ENCODE measurements at places on chromosomes 12 and 14.

GRCh38 chr14:38405851-38406635 is 150.2 kb upstream of the CLEC14A start:
- no peak for DNase-seq

DNA sequence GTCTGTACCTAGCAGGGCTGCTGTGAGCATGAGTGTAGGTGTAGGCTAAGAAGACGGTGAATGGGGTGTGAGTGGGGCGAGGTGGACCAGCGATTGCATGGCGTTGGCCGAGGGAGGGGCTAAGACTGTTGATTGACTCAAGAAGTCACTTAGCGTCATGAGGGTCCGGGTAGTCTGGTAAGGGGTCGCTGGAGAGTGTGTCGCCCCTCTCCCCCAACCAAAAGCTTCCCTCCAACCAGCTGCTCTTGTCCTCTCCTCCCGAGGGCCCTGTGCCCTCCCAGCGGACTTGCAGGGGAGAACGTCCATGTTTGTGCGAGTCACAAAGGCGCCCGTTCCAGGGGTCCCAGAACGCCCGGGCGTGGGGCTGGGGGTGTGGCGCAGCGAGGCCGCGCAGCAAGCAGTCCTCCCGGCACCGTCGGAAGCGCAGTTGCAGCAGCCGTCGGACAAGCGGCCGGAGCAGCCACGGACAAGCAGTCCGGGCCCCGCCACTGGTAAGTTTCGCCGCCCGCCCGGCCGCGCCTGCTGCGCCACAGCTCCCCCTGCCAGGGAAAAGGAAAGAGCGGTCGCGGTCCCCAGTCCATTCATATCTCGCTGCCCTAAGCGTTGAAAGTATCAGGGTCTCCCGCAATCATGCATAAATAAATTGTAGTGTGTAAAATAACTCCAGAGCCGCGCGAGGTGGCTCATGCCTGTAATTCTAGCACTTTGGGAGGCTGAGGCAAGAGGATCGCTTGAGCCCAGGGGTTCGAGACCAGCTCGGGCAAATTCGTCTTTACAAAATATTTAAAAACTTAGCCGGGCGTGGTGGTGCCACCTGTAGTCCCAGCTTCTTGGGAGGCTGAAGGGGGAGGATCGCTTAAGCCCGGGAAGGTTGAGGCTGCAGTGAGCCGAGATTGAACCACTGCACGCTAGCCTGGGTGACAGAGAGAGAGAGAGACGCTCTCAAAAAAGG is at the start of gene CCDC63:
TSS of gene CCDC63 (plus strand) at position 373 of the 952 bp plus-strand sequence. CDS start 5,968 bp downstream, outside the sequence.
- DNase-seq, result peak; percentile 40

GRCh38 chr12:18492372-18493025 is 231.2 kb downstream of the PIK3C2G start:
- DNase-seq, result no peak

GRCh38 chr14:89384023-89384422 is 33.0 kb downstream of the FOXN3 start:
- DNase-seq, result peak; percentile 54

DNA sequence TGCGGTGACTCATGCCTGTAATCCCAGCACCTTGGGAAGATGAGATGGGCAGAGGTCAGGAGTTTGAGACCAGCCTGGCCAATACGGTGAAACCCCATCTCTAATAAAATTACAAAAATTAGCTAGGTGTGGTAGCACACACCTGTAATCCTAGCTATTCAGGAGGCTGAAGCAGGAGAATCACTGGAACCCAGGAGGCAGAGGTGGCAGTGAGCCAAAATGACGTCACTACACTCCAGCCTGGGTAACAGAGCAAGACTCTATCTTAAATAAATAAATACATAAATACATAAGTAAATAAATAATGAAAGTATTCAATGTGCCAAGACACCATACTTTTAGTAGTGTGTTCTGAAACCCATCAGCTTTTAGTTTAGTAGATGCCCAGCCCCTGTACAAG is 308.1 kb upstream of the FLRT2 start:
- no peak for DNase-seq

DNA sequence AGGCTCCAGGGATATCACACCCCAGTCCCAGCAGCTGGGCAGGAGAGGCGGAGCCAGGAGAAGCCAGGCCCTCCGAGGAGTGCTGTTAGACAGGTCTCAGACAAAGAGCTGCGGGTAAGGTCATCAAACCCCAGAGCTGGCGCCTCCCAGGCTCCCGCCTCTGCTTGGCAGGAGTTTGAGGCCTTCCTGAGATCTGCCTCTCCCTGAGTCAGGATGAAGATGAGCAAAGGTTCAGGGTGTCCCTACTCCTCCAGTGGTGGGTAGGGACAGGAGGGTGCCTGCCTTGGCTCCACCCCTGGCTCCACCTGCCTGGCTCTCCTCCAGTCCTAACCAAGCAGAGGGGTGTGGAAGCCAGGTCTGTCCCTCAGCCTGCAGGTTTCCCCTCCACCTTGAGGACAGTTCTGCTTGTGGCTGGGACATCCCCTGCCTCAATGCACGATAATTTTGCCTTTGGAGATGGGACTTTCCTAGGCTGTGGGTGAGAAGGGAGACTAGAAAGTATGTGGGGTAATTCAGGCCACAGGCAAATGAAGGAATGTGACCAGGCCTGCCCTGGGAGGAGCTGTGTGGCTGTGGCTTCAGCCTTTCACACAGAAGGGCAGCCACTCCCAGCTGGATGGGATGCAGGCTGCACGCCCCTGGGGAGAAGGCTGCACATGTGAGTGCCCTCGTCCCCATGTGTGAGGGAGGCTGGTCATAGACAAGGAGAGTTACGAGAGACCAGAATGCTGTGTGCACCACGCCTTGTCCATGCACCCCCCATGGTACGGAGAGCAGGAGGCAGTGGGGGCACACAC is 2.2 kb downstream of the PLEKHG6 start:
- DNase-seq, result no peak

DNA sequence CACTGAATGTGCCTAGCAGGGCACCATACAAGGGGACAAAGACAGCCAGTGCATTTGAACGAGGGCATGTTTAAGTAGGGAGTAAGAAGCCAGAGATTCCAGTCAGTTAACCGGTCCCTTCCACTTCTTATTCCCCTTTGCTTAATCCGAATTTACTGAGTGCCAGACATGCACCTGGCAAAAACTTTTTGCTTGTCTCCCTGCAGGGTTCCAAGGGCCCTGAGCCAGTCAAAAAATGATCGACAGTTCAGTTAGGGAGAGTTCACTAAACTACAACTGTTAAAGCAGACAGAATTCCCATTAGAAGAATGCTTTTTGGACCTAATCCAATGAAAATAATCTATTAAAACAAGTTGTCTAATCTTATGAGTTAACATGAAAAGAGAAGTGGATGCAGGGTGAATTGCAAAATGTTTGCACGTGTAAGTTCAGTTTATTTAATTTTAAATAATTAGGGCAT is 193.8 kb downstream of the TMTC2 start:
- DNase-seq, result no peak

GRCh38 chr14:104542871-104543830 is 36.4 kb upstream of the C14orf180 start:
- DNase-seq, result no peak

GRCh38 chr14:67285876-67286452 is 44.7 kb downstream of the PALS1 start:
- no peak for DNase-seq

- DNase-seq, result no peak
These were observed 1.5 kb downstream of the ITPK1 start for GRCh38 chr14:93114068-93114710.

DNA sequence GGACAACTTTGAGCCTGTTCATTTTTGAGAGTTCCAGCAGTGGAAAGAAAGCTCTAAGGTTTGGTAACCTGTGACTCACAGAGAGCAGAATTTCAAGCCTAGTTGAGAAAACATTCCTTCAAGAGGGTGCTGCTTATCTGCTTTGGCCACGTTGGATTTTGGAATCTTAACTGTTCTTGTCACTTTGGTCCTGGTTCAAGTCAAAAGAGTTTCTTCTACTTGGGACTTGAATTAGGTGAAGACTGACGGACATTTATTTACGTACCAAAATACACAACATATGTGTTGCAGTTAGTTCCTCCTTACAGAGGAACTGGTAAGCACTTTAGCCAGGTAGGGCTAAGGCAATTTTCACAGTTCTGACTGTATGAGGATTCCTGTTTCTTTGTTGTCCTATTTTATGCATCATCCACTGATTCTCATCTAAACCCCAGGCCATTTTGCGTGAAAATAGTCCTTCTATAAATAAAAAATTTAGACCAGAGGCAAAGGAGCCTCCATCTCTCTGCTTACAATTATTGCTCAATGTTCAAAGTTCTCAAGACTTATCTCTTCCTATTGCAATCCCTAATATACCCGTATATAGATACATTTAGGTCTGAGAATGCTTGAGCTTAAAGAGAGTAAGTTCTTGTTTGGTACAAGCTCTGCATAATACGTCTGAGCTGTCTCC is 580.9 kb downstream of the DIO2 start:
- DNase-seq, result no peak

DNA sequence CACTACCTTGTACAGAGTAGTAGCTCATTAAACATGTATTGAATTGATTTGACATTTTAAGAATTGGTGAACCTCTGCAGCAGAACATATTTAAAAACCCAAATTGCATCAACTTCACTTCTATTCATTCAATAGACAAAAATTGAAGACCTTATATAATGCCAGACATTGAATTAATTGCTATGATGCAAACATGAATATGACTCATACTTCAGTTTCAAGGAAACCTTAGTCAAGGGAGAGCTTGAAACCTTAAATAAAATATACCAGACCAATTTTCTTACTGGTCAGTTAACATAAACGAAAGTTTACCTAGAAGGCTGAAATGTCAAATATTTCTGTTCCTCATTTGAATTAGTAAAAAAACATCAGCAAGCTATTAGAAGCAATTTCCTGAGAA is 5.0 kb upstream of the MGAT4C start:
- DNase-seq, result no peak

GRCh38 chr12:128790653-128791373 is 32.9 kb downstream of the SLC15A4 start:
- DNase-seq, result no peak

GRCh38 chr12:47022296-47022695 is 57.1 kb upstream of the PCED1B start:
- DNase-seq, result no peak

GRCh38 chr14:69980457-69981425 is 101.5 kb downstream of the SMOC1 start:
- no peak for DNase-seq

DNA sequence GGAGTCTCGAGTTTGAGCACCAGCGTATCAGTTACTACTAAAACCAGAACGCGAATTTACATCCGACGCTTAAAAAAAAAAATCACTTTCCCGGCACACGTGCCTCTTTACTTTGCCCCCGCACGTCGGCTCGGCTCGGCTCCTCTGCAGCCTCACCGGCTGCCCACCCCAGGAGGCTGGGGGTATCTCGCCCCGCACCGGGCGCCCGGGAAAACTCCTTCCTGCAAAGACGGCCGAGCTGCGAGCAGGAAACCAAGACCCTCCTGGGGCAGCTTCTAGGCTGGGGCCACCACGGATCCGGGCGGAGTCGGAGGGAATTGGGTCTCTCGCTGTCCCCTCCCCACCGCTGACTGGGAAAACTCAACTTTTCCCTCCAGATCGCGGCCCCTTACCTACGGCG is 610 bp downstream of the VSIG10 start:
- no peak for DNase-seq

- no peak for DNase-seq
These were observed 84.9 kb upstream of the EVL start for GRCh38 chr14:99980299-99980698.

GRCh38 chr14:33357225-33358010 is 418.7 kb downstream of the NPAS3 start:
- no peak for DNase-seq

DNA sequence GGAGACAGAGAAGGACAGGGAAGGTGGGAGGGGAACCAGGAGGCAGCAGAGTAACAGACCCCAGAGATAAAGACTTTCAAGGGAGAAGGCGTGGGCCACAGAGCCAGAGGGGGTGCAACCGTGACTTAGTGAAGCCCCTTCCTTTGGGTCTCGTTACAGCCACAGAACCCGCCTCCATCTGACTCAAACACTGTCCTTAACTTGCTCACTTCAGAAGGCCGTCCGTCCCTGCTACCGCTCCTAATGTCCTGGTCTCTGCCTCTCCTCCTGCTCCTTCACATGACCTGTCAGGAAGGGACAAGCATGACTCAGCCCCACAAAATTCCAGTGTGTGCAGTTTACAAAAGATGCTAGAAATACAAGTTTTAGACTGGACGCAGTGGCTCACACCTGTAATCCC is 18.0 kb downstream of the RIMBP2 start:
- no peak for DNase-seq

DNA sequence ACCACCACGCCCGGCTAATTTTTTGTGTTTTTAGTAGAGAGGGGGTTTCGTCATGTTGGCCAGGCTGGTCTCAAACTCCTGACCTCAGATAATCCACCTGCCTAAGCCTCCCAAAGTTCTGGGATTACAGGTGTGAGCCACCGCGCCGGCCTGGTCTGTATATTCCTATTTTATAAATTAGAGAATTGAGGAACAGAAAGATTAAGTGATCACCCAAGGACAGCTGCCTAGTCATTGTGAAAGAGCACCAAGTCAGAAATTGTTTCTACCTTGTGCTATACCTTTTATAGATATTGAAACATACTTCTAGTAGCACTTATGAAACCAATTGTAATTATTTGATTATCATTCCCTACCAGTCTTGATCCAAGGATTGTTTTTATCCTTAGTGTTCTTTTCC is 1.9 kb downstream of the KNTC1 start:
- DNase-seq, result no peak

GRCh38 chr14:80930095-80930494 is 11.4 kb downstream of the CEP128 start:
- DNase-seq, result no peak

DNA sequence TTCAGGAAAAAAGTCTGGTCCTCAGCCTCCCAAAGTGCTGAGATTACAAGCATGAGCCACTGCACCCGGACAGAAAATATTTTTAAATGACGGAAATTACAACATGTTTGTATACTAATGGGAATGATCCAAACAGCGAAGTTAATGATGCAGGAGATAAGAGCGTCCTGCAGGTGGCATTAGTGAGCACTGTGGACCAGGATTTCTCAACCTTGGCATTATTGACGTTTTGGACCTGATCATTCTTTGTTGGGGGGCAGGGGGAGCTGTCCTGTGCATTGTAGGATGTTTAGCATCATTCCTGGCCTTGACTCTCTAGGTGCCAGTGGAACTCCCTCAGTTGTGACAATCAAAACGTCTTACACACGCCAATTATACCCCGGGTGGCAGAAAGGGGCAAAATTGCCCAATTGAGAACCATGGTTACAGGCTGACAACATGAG is 34.1 kb downstream of the SCFD1 start:
- DNase-seq, result no peak

GRCh38 chr12:54049108-54049507 is 4.5 kb upstream of the HOXC4 start:
- DNase-seq, result no peak

GRCh38 chr12:89750389-89751351 is 42.0 kb upstream of the ATP2B1 start:
- no peak for DNase-seq

- DNase-seq, result no peak
These were observed 584.8 kb downstream of the ETNK1 start for GRCh38 chr12:23209793-23210192.

DNA sequence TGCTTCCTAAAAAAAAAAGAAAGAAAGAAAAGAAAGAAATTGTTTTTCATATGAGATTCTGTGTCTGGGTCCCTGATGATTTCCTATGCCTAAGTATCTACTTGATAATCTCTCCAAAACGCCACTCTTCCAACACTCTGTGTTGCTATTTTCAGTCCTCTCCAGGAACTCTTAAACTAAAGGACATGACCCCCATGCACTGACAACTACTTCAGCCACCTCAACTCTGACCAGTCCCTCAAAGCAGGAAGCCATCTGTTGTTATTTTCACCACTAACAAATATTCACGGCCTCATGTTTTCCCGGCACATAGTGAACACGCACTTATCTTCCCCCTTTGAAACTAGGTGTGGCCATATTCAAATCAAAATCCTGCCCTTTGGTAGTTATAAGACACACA is 259.3 kb downstream of the PPFIA2 start:
- DNase-seq, result no peak

- DNase-seq, result no peak
These were observed 8.0 kb downstream of the STXBP6 start for GRCh38 chr14:25041898-25042297.

All from GM19239 (cell line).